ENCODE measurements at places on chromosomes 3 and 15.
A peak's percentile ranks its signal among the peaks of the same experiment; 100 is the strongest.

GRCh38 chr3:144433006-144433405 lies 461.4 kb downstream of the DIPK2A start:
- DNase-seq = no peak

DNA sequence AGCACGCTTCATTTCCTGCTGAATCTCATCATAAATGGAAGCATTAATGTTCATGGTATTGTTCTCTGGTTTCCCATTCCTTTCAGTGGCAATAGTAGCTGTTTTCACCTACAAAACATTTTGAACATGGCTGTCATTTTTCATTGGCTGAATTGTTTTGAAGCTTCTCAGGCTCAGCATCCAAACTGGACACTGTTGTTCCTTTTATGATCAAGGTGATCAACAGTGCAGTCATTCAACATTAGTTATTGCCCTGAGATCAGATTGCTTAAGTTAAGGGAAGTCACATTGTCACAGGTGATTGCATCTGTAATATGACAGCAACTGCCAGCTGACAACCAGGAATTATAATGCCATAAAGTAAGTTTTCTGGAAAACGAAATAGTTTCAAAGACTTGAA lies 46.9 kb downstream of the SATB1 start:
- no peak for DNase-seq

DNA sequence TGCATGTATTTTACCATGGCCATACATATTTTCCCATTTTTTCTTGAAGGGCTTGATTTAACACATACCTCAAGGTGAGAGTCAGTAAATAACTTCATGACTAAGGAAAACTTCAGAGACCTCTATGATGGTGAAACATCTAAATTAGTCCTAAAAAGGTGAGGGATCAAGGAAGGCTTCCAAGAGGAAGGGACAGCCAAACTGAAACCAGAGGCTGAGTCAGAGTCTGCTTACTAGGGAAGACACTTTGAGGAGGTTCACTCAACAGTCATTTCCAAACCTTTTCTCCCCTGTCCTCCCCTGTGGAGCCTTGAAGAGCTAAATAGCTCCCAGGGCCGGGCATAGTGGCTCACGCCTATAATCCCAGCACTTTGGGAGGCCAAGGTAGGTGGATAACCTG lies 206.6 kb downstream of the SHQ1 start:
- DNase-seq = no peak

- no peak for DNase-seq
These were observed 741.2 kb downstream of the NR2F2 start for GRCh38 chr15:97071668-97072067.

GRCh38 chr15:73947651-73948050 lies 21.4 kb downstream of the LOXL1 start:
- no peak for DNase-seq

- no peak for DNase-seq
These were observed 86.8 kb downstream of the SYNPR start for GRCh38 chr3:63364910-63365309.

DNA sequence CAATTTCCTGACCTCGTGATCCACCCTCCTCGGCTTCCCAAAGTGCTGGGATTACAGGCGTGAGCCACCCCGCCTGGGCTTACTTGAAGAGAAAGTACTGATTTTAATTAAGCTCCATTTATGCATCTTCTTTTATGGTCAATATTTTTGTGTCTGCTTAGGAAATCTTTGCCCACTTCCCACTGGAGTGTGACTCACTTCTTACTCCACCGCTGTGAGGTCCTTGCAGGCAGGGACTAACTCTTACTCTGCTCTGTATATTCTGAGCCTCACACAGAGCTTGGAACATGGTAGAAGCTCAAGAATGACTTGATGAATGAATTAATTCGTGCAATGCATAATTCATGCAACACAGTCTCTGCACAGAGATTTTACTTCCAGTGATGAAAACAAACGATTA lies 2.9 kb upstream of the TM4SF19 start:
- DNase-seq = no peak

- DNase-seq = no peak
These were observed 245.0 kb downstream of the KLF13 start for GRCh38 chr15:31571676-31572075.

DNA sequence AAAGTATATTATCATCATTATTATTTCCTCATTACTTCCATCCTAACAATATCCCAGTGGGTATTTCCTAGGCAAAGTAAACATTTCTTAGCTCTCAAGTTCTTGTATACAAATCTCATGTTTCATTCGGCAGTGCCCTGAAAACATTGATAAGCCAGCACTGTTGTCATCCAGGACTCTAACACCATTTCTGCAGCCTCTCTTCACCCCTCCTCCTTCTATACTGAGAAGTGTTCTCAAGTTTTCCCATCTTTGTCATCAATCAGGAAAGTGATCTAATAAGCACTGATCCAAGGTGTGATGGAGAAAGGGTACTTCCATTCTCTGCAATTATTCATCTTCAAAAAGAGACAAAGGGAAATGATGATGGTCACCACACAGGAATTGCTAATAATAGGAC lies 168.4 kb upstream of the CCDC54 start:
- DNase-seq = no peak

DNA sequence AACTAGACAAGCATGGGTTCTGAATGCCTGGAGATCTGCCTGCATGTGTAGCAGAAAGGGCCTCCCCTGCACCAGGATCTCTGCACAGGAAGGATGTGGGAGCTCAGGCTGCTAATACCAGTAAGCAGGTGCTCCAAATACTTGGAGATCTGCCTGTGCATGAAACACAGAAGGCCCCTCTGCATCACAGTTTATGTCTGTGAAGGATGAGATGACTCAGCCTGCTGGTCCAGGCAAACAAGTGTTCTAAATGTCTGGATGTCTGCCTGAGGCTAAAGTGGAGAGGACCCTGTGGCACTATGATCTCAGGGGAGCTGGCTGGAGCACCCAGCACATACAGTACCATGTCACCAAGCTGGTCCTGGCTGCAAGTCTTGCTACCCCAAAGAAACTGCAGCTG lies 678.8 kb downstream of the MCTP2 start:
- DNase-seq = no peak

DNA sequence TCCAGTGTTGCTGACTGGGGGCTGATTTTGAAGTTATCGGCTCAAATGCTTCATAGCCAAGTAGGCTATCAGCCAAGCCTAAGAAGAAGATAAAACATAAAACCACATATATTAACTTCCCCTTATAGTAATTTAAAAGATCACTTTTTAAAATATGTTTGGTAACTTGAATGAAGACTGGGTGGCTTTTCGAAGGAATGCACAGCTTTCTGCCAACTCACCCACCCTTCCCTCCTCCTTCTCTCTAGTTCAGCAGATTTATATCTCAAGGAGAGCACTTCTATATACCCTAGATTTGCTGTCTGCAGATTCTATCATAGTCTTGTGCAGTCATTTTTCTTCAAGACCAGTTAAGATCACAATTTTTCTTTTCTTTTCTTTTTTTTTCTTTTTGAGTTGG lies 189.4 kb upstream of the CHRM5 start:
- no peak for DNase-seq

DNA sequence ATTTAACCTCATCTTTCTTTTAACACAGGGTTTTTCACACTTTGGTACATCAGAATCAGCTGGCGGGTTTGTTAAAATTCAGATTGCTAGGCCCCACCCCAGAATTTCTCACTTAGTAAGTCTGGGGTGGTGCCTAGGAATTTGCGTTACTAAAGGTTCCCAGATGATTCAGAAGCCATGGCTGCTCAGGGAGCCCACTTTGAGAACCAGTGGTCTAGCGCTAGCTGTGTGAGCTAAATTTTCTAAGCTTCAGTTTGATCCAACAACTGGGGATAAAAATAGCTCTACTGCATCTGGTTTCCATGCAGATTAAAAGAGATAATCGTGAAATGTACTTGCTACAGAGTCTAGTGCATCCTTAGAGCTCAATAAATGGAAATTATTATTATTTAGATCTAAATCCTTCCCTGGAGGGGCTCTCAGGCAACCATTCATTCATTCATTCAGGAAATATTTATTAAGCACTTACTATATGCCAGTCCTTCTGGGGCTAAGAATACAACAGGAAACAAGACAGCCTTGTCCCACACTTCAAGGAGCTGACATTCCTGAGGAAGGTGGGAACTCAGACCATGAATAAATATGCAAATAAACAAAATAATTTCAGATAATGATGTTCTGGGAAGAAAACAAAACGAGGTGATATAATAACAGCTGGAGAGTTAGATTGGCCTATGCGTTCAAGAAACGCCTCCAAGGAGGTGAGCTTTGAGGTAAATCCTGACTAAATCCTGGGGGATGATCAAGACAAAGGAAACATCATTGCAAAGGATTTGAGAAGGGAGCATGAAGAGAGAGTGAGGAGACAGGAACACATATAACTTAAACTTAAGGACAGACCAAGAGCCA lies 3.9 kb upstream of the CIDEC start:
- no peak for DNase-seq

GRCh38 chr15:71812966-71813722 lies 2.8 kb downstream of the NR2E3 start:
- DNase-seq = peak; percentile 67

DNA sequence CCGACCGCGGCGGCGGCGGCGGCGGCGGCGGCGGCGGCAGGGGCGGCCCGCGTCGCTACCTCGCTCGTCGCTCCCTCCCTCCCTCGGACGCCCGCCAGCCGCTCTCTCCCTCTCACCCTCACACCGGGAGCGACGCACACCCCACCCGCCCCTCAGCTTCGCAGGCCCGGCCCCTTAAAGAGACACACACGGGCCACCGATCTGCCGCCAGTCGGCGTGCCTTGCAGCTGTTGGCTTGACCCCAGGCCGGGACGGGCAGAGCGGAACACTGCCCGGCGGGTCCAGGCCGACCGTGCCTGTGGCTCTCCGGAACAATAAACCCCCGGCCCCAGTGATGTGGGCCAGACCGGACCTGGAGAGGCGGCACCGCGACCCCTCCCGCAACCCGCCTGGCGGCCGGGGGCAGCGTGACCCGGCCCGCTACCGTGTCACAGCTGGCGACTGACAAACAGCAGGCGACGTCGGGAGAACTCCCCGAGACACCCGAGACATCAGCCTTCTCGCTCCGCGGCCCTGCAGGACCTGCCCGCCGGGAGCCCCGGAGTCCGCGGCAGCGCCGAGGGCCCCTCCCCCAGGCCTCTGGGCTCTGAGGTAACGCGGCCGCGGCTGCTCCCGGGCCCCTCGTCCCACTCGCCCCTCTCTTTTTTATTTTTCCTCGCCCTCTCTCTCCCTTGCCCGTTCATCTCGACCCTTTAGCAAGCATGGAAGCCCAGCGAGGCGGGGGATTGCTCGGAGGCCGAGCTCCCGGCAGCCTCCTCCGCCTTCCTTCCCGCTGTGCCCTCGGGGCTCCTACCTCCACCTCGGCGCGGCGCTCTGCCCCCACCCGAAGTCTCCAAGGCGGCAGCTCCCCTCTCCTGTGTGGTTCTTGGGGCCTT lies at the start of gene SETD2:
SETD2 (minus strand) TSS at position 107 of the 875 bp plus-strand sequence. CDS start 189 bp downstream, outside the sequence.
- peak; percentile 96 for DNase-seq

GRCh38 chr15:46409841-46410301 lies 775.0 kb downstream of the SQOR start:
- DNase-seq = no peak

DNA sequence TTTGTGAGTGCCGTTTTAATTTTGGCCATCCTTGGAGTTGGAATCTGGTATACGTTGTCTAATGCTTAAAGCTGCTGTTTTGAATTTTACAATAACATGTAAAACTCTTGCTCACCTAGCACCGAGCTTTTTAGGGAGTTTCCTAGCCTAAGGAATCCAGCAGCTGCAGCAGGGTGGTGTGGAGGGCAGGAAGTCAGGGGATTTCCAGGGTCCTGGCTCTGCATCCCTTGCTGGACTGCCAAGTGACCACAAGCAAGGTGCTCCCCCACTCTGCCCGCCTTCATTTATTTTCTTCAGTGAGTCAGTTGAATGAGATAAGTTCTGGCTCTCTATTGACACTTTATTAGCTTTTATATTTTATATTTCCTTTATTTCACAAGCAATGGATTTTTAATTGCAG lies 113.7 kb downstream of the ATG7 start:
- DNase-seq = peak; percentile 67

DNA sequence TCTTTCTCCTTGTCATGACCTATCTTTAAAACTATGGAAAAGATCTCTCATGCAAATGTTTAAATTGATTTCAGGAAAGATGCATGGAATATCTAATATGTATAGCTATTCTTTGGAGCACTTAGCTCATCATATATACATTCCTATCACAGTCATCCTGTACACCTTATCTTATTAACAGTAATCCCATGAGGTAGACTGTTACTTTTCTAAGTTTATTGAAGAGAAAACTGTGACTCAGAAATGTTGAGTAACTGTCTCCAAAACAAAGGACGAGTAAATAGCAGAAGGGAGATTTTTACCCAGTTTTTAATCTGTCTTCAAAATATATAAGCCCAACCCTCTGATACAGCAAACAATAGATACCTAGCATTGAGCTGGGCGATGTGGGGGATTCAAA lies 308.3 kb downstream of the GAP43 start:
- no peak for DNase-seq

- no peak for DNase-seq
These were observed 106.6 kb downstream of the FOXP1 start for GRCh38 chr3:71476950-71477349.

- DNase-seq = no peak
These were observed 360 bp upstream of the MGA start for GRCh38 chr15:41659855-41660234.

- DNase-seq = peak; percentile 69
These were observed 2.5 kb upstream of the PLCB2 start for GRCh38 chr15:40310001-40310959.

- DNase-seq = no peak
These were observed 119.2 kb downstream of the FHIT start for GRCh38 chr3:61132062-61132461.

- peak; percentile 72 for DNase-seq
These were observed 28.4 kb upstream of the SMAD6 start for GRCh38 chr15:66673410-66674322.

- no peak for DNase-seq
These were observed 320.4 kb downstream of the CTNNB1 start for GRCh38 chr3:41519746-41520145.

- DNase-seq = no peak
These were observed 14.2 kb downstream of the RAB8B start for GRCh38 chr15:63203451-63204090.

DNA sequence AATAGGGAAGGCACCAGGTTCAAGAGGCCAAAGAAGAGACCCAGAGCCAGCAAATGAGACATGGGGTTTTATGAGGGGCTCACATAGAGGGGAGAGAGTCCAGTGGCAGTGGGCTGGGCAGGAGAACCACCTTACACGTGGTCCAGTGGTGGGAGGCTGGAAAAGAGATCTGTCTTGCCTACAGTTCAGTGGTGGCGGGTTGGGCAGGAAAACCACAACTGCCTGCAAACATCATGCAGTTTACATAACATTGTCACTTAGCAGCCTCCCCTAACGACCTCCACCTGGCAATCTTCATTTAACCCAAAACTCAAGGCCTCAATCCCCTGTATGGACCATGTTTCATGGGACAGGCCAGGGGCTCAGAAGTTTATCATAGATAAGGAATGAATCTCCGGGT lies 29.1 kb downstream of the CRYGS start:
- no peak for DNase-seq

DNA sequence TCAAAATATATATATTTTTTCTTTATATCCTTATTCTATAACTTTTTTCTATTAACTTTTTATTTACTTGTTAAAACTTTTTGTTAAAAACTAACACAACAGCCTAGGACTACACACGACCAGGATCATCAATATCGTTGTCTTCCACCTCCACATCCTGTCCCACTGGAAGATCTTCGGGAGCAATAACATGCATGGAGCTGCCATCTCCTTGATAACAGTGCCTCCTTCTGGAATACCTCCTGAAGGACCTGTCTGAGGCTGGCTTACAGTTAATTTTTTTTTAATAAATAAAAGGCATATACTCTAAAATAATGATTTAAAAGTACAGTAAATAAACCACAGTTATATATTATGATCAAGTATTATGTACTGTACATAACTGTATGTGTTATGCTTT lies 58.9 kb downstream of the SFMBT1 start:
- no peak for DNase-seq
